Left kidney (tissue), 8 donors: ENCODE measurements at places on chromosomes 5 and 9.

GRCh38 chr5:52771343-52772039, 16.2 kb upstream of the ITGA1 start:
- DNase-seq = no peak

GRCh38 chr5:132369474-132370180, at the start of gene SLC22A5:
Gene SLC22A5 (plus strand): TSS chr5:132369710. CDS start chr5:132369973, 263 bp downstream.
- DNase-seq = no peak

DNA sequence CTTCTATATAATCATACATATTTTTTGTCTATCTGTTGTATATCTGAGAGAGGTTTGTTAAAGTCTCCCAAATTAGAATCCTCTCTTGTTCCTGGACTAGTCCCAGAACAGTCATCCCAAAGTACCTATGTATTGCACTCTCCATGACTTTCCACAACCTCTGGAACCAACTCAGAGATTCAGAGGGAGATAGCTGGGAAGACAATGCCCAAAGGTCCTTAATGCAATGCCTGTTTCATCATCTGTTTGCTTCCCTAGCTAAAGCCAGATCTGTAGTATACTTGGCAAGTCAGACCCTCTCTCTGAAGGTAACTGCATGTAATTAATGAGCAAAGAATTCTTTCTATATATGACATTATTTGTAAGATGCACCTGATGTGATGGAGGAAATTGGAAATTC, 89.4 kb downstream of the ZNF474 start:
- no peak for DNase-seq

DNA sequence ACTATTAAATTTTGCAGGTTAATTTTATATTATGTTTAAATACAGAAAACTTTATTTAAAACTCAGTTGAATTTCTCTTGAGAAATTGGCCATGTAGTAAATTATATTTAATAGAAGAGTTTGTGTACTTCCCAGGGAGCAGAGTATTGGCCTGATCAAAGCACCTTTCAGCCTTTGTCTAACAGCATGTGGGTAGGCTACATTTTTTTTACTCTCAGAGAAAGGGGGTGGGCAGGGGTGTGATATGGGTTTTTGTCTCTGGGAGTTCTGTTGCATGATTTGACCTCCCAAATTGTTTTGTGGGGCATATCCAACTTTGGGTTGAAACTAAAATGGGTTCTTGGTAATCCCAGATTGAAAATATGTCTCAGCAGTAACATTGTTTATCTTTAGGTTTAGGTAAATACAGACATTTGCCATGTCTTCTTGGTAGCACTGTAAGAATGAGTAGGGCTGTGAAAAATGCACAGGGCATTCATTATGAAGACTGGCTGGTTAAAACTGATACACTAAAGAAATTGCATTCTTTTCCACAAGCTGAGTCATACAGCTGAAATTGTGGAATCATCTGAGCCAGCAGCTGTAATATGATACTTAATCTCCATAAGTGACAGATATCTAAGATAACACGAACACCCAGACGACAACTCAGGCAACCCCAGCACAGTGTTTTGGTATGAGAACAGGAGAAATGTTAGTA, 75.4 kb upstream of the CDKN2B start:
- DNase-seq = no peak

DNA sequence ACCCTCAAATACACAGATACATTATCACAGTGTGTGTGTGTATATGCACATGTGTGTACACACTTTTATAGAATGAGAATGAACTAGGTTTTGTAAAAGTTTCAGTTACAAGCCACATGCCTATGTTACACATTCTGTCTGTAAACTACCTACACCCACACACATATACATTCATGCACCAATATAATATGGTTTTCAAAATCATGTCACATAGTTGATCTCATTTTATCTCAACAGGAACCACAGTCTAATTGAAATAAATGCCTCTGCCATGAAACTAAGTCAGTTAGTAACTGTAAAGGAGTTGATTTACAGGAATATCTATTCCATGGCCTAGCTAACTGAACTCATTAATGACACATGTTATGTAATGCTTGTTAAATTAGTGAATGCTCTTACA, 646.6 kb downstream of the PDE4D start:
- DNase-seq = no peak

- no peak for DNase-seq
Measured at GRCh38 chr9:36781533-36781932, 208.8 kb downstream of the MELK start.

- no peak for DNase-seq
Measured at GRCh38 chr5:3142261-3143027, 391.0 kb upstream of the IRX2 start.

- no peak for DNase-seq
Measured at GRCh38 chr5:67917561-67917960, 298.0 kb upstream of the PIK3R1 start.

- no peak for DNase-seq
Measured at GRCh38 chr5:140398379-140398811, 3.2 kb upstream of the ANKHD1 start.

DNA sequence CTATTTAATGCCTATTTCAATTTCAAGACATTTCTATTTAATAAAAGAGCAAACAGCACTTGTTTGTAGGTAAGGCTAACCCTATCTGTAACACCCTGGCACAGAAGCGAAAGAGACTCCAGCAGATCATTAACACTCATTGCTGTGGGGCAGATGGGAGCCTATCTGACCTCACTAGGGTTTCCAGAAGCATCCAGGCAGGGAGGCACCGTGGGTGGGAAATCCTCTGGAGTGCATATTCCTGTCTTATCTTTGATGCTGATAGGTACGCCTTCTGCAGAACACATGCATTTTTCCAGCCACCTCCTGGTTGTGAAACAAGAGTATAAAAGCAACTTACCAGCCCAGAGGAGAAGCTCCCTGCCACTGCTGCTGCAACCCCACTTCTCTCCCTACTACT, 233.7 kb downstream of the GLIS3 start:
- no peak for DNase-seq

- DNase-seq = no peak
Measured at GRCh38 chr5:146079695-146080373, 25.5 kb downstream of the PLAC8L1 start.

DNA sequence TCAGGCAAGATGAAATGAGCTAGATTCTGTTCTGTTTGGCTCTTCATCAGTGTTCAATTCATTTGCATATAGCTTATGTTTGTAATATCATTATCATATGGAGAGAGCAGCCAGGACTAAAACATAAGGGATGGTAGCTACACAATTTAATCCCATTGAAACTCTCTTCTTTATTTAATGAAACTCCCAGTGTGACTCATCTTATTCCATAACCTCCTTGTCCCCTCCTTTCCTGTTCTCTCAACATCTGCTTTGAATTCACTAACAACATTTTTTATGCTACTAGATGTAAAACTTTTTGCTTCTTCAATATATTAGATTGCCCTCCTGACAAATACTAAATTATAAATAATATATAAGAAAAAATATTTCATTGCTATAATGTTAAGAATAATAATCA, 1823.4 kb downstream of the MAT2B start:
- DNase-seq = no peak

GRCh38 chr5:56426693-56427092, 193.6 kb upstream of the ANKRD55 start:
- DNase-seq = no peak

DNA sequence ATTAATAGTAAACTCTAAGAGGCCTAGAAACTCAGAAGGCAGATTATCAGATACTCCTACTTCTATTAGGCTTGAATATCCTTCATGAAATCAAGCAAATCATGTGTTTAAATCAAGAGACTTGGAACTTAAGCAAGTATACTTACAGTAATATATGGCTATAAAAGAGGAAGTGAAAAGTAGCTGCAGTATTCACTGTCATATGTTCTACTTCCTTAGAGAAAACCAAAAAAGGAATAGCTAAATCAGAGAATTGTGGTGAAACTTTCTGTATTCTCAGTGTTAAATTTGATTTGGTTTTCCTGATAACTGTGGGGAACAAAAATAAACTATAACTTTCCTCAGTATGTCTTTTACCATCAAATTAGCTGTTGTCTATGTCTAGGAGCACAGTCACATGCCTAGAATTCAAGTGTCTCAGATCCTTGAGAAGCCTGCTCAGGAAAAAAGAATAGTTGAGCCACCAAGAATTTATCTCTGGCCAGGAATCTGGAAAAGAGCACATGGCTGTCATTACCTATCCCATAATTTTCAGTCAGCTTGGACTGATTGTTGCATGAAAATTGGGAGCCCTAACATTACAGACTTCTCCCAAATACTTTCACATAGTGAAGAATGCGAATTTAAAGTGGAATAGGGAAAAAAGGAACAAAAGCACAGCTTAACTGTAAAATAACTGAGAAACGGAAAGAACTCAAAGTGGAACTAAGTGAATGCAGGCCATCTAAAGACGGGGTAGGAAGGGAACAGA, 1.7 kb downstream of the FKBP15 start:
- no peak for DNase-seq

GRCh38 chr9:94808926-94809700, 82.6 kb downstream of the AOPEP start:
- DNase-seq = no peak

DNA sequence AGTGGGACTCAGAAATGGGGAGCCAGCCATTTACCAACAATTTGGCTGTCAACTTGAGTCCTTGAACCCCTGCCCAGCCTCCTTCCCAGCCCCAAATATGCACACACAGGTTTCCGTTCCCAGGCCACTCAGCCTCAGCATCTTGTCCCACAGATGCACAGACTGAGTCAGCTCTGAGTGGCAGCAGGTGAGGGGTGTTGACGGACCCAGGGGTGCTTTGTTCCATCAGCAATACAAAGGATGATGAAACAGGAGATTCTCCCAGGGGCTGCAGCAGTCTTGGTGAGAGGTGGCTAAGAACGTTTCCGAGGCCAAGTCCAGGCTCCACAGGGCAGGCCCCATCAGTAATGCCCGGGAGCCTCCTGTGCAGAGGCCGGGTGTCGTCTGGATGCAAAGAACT, 4.9 kb upstream of the OLFM1 start:
- DNase-seq = no peak

GRCh38 chr5:169344629-169345028, 43.7 kb upstream of the SLIT3 start:
- no peak for DNase-seq

- DNase-seq = peak; percentile 74
Measured at GRCh38 chr9:128786681-128787601, at the start of gene TBC1D13. Gene TBC1D13 (plus strand): TSS chr9:128787253. CDS start chr9:128787354, 101 bp downstream.

DNA sequence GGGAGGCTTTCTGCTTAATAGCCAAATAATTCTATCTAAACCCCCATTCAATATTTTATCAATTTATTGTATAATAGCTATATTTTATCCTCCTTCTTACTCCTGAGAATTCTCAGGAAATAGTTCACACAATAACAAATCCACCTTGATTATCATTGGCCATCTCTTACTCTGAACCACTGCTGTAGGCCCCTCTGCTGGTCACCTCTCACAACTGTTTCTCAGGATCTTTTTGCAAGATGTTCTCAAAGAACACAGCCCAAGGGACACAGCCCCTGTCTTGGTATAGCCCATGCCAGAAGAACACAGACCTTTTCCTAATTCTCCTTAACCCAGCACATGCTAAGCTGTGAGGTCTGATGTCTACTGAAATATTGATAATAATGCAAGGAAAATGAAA, 74.9 kb upstream of the HTR4 start:
- no peak for DNase-seq

DNA sequence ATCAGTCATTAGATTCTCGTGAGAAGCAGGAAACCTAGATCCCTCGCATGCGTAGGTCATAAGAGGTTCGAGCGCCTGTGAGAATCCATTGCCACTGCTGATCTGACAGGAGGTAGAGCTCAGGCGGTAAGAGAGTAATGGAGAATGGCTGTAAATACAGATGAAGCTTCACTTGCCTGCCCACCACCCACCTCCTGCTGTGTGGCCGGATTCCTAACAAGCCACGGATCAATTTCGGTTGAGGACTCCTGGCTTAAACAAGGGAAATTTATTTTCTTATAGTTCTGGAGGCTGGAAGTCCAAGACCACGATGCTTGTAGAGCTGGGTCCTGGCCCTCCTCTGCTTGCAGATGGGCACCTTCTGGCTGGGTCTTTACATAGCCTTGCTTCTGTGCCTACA, 200.4 kb downstream of the PCSK5 start:
- DNase-seq = no peak

GRCh38 chr5:74079971-74080556, 454.1 kb downstream of the ARHGEF28 start:
- no peak for DNase-seq

- DNase-seq = no peak
Measured at GRCh38 chr5:122097391-122097790, 19.3 kb upstream of the LOX start.

GRCh38 chr5:170404398-170404797, 15.2 kb upstream of the KCNMB1 start:
- no peak for DNase-seq

- no peak for DNase-seq
Measured at GRCh38 chr5:60675286-60675685, 24.7 kb downstream of the DEPDC1B start.

DNA sequence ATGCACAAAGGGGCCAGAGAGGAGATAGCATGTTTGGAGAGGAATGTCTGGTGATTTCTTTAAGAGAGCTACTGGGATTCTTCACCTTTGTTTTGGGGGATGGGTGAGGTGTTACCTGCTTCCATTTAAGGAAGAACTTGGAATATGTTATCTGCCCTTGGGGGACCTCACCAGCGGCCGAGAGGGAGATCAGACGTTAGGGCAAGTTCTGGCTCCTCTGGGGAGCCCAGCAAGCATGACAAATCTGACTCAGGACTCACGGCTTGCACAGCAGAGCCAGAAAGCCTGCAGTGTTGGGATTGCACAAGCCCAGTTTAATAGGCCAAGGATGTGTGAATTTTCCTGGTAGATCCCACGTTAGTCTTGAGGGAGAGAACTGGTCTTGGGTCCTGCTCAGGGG, 40.3 kb downstream of the SLC28A3 start:
- DNase-seq = no peak

DNA sequence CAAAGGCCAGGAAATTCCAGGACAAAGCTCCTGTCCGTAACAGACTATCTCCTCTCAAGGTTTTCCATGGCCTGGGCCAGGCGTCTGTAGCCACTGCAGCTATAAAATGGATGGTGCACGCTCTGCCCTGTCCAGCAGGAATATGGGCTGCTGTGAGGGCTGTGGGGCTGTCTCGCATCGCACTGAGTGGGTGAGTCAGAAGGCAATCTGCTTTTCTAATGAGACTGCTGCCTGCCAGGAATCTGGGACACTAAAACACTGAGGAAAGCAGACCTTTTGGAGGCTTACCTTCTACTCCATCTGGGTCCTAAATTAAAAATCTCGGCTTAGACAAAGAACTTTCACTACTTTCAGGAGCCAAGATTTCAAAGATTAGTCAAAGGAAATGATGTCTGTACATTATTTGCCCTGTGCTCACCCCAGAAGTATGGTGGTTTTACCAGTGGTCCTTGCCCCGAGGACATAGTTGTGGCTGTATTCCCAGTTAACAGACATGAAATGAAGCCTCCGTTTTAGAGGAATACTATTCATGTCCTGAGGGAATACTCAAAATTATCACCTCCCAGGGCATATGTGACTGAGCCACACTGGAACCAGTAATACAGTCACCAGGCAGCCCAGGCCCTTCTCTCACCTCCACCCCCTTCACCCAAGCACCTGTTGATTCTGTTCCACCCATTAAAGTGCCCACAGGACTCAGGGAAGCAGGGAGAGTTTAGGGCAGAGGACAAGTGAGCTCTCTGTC, 56.4 kb downstream of the PFDN1 start:
- DNase-seq = no peak

GRCh38 chr9:34454571-34455065, 3.8 kb downstream of the FAM219A start:
- DNase-seq = no peak

- no peak for DNase-seq
Measured at GRCh38 chr9:69425136-69425801, 100.3 kb downstream of the ENTREP1 start.
